CD4-positive, alpha-beta T cell treated with Interleukin-12 subunit alpha and Interleukin-12 subunit beta, for 1 hour (primary cell): ENCODE measurements at places on chromosomes 16 and 17.

DNA sequence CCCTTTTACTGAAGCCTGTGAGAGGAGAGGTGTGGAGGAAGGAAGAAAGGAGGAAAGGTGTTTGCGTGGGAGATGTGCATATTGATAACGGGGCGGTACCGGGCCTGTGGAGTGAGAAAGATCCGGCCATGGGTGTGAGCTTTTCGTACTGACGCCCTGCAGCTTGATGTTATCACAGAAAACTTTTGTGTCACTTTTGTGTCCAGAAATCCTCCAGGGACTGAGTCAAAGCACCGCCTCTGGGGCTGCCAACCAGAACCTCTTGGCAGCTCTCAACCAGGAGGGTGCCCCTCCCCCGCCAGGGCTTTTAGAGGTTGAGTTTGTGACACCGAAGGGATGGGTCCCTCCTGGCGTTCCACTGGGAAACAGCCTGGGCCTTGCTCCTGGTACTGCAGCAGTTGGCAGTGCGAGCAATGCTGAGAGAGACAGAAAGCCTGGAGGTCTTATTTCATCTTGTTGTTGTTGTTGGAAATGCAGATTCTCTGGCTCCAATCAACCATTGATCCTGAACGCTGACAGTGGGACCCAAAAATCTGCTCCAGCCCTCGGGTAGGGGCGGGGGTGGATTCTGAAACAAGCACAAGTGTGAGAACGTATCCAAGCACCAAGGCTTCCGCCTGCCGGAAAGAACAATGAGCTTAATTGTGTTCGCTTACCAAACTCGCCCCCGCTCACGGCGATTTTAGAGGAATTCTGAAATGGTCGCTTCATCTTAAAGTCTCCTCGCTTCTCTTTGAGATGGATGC lies 65.0 kb downstream of the CRISPLD2 start:
- DNase-seq = no peak

GRCh38 chr17:48295362-48296288 lies 134.4 kb downstream of the SKAP1 start:
- peak; percentile 41 for DNase-seq

- DNase-seq = no peak
Measured at GRCh38 chr17:45260204-45260783, 1.6 kb downstream of the SPATA32 start.

DNA sequence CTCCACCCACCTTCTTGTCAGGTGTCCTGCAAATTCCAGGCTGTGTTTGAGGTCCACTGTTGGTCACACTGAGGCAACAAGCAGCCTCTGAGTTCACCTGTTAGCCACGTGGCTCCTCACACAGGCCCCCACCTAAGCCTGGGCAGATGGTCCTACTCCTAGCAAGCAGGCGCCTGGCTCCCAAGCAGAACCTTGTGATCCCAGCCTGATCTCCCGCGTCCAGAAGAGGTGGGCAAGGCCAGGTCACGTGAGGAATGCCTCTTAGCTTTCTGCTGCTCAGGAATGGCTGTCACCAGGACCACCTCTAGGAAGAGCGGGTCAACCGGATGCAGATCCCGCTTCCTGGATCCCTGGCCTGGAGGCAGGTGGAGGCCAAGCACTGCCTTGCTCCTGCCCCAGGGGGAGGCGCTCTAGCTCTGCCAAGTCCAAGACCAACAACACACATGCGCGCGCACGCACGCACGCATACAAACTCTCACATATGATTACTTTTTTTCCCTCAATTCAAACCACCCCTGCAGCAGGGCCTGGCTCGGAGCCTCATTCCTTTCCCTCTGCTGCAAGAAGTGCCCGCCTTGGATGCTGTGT lies 9.5 kb downstream of the CYB561 start:
- DNase-seq = no peak

DNA sequence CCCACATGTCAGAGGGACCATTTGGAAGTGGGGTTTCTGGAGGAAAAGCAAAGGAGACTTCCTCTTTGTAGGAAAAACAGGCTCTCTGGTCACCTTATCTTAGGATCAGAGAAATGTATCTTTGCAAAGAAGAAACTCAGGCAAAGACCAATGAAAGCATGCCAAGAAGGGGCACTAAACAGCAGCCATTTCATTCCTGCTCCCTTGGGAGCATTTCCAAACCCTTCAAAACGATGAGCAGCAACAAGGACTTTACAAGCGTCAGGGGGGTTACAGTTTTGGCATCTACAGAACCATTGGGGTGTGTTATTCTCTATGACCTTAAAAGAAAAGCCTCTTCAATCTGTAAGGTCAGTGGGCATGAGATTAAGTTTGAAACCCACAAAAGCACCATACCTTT lies 122.8 kb downstream of the SMG6 start:
- no peak for DNase-seq

GRCh38 chr16:14409563-14409962 lies 220.5 kb downstream of the PARN start:
- no peak for DNase-seq

GRCh38 chr16:4743226-4743878 lies 9.0 kb downstream of the DNAAF8 start:
- no peak for DNase-seq

- DNase-seq = no peak
Measured at GRCh38 chr17:34845296-34845695, 116.0 kb downstream of the CCT6B start.

DNA sequence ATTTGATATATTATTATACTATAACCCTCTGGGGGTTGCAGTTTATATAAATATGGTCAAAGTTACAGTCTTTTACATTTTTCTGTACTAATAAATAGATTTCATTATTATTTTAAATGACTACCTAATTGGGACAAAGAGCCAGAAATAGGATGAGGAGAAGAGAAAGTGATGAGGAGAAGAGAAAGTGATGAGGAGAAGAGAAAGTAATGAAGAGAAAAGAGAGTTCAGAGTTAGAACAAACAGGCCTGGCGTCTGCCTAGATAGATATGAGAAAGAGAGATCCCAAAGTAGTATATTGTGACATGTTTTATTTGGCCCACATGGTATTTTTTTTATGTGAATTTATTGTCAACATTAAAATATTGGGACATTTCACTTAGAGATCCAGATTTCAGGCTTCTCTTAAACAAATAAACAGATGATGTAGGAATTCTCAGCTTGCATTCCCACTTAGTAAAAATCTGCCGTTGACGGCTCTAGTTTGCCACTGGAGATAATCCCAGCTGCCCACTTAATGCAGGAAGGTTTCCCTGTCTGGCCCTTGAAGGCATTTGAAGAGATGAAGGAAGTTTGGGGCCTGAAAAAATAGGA lies 210.7 kb downstream of the STX8 start:
- DNase-seq = no peak

DNA sequence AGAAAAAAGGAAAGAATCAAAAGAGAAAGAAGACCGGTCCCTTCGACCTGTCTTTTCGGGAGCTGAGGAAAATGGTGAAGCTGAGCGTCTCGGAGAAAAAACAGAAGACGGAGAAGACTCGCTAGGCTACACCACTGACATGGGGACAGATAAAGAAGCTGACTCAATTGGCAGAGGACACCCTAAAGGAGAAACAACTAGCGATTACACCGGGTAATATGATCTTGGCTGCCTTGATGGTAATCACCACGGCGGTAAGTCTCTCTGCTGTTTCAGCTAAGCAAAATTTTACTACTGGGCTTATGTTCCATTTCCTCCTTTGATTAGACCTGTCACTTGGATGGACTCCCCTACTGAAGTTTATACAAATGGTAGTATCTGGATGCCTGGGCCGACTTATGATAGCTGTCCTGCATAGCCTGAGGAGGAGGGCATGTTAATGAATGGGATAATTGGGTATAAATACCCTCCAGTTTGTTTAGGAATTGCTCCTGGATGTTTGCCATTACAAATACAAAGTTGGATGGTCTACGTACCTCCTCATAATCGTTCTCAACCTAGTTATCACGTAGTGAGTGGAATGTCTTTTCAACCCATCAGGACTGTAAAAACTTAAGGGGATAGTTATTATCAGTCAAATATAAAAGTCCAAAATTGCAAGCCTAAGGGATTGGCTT lies 24.1 kb downstream of the ALOX15B start:
- no peak for DNase-seq

- DNase-seq = no peak
Measured at GRCh38 chr16:4381935-4382794, 10.5 kb downstream of the VASN start.

DNA sequence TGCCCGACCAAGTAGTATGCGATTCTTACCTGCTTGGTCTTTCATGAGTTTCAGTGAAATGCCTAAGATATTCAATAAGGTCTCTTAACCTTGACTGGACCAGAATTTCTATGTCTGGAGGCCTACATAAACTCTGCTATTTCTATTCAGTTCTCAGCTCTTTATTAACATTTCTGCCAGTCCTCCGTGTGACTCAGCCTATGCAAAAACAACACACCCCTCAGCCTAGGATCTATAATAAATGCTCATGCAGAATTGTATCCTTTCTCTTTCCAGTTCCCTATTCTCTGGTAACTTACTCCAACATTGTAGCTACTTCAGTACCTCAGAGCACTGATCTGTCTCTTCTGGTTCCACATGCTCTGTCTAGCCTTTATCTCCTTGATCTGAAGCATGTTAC lies 1507.4 kb downstream of the CDH11 start:
- DNase-seq = no peak

DNA sequence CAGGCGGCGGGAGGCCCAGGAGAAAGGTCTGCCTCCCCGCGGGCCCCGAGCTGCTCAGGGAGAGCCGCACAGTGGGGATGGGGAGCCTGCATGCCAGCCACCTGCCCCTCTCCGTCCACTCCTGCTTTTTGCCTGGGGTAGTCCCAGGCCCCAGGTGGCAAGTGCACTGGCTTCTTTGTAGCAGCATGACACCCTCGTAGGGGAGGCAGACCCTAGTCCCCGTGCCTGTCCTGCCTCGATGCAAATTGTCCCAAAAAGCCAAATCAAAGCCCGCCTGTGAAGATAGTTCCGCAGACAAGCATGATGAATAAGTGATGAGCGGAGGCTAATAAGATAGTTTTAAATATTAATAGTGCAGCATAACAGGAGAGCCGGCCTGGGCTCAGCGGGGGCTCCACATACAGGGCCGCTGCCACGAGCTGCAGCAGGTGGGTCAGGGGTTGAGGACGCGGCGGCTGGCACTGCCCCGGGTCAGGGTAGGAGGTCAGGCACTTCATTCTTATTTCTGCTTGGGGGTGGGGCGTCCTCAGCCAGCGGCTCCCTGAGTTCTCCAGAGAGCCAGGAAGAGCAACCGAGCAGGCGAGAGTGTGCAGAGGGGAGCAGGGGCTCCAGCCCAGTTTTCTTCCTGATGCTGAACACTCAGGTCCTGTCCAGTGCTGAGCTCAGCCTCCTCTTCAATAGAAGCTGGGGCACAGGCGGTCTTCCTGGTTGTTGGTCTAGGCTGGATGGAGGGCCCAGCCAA lies 26.8 kb downstream of the GINS2 start:
- no peak for DNase-seq

GRCh38 chr17:78237401-78238012 lies 6.1 kb downstream of the TMEM235 start:
- no peak for DNase-seq

DNA sequence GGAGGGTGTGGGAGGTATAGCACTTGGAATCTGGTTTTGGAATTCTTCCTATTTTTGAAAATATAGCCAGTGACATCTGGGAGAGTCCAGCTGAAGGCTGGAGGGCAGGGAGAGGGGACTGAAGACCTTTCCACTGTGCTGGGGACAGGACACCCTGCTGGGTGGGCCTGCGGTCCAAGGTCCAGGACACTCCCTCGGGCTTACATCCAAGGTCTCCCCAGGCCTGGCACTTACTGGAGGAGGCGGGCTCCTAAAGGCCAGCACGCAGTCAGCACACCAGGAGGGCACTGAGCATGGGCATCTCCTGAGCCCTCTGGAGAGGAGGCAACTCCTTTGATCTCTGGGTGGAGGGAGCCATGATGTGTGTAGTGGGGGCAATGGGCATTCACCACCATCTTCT lies 35.5 kb upstream of the ETV4 start:
- DNase-seq = no peak
